ENCODE measurements at places on chromosomes 7 and 10.

- DNase-seq, result no peak
Observed at GRCh38 chr7:108598914-108599580, 29.4 kb downstream of the DNAJB9 start.

DNA sequence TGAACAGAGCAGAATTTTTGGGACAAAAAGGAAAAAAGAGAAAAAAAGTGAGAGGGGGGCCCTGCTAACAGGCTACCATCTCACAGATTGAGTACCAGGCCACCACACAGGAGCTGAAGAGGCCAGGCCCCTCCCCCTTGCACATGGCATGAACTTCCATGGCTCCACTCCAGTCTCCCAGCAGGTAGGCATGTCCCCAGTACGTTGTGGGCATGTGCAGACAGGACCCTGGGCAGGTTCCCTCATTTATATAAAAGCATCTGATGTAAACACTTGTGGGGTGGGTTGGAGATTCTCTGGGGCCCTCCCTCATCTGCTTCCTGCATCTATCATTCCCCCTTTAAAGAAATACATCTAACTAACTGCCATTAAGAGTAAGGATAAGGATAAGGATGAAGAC, 45.0 kb upstream of the AKR1C1 start:
- DNase-seq, result no peak

- no peak for DNase-seq
Observed at GRCh38 chr10:11189582-11190376, 172.1 kb downstream of the CELF2 start.

GRCh38 chr7:154744256-154744860, 258.6 kb downstream of the PAXIP1 start:
- no peak for DNase-seq

Data from stimulated activated CD8-positive, alpha-beta memory T cell treated with anti-CD3 and anti-CD28 coated beads, Interleukin-4, amount 100 ng/mL, for 1 hour (primary cell).